ENCODE measurements at places on chromosomes 5 and 9.

- DNase-seq, result peak; percentile 76
Observed at GRCh38 chr9:83583151-83584014, 39.6 kb upstream of the IDNK start.

GRCh38 chr5:120655828-120656435 is 191.8 kb downstream of the PRR16 start:
- peak; percentile 60 for DNase-seq

DNA sequence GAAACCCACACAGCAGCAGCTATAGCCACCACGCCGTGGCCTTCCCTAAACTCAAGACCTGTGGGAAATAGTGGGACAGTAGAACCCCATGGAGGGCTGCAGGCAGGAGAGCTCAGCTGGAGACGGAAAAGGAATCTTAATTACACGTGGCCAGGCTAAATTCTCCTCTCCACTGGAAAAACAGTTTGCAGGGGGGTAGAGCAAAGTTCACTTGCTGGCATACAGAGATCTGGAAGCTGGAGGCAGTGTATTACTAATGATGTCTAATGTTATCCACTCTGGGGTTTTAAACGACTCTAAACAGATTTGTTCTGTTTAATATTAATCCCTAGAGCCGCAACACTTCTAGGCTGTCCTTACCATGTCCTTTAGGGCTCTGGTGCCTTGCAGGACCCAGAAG is 257.1 kb downstream of the SAXO1 start:
- DNase-seq, result no peak

- no peak for DNase-seq
Observed at GRCh38 chr5:181170237-181170825, 22.9 kb downstream of the OR2V2 start.

DNA sequence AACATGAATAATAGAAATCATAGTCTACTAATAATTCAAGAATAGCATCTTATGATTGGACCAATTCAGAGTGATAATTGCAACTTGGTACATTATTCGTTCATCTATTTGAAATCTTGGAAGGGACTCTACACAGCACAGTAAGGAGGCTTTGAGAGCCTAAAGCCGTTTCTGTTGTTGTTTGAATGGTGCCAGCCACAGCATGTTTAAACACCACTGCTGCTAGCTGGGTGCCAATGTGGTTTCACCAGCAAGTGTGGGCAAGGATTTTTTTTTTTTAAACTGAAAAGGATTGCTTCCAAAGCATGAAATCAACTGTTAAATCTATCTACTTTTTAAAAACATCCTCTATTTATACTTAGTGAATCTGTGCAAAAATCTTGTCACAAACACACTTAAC is 253.9 kb upstream of the MAP3K1 start:
- DNase-seq, result no peak

DNA sequence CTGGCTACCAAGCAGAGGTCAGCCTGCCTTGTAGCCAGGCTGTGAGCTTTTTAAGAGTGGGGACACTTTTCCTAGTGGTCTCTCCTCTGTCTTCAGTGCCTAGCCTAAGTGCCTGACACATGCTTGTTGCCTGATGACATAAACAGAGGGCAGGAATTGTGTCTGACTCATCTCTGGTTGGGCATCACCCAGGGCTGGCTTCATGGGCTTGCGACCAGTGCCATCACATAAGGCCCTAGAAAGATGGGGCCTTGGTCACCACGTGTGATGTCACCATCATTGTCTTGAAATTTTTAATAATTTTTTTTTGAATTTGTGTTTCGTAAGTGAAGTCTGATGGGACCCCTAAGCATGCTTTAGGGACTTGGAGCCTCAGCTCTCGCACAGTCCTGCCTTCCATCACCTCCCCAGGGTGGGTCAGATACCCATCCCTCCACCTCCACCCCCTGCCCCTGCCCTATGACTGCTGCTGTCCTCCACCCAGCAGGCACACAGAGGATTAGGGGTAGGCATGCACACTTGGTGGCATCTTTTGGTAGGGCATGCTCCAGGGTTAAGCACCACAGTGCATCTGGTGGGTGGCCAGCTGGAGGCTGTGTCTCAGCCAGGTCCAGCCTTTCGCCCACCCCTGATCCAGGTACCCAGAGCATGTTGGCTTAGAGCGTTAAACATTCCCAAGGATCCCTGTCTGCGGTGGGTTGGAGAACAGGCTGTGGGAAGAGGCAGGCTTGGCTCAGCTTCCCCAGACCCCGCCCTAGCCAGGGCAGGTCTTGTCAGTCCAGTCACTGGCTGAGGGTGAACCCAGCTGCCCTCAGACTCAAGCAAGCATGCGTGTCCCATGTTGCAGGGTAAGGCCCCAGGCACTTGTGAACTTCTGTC is 80.1 kb upstream of the SH3PXD2B start:
- DNase-seq, result no peak

DNA sequence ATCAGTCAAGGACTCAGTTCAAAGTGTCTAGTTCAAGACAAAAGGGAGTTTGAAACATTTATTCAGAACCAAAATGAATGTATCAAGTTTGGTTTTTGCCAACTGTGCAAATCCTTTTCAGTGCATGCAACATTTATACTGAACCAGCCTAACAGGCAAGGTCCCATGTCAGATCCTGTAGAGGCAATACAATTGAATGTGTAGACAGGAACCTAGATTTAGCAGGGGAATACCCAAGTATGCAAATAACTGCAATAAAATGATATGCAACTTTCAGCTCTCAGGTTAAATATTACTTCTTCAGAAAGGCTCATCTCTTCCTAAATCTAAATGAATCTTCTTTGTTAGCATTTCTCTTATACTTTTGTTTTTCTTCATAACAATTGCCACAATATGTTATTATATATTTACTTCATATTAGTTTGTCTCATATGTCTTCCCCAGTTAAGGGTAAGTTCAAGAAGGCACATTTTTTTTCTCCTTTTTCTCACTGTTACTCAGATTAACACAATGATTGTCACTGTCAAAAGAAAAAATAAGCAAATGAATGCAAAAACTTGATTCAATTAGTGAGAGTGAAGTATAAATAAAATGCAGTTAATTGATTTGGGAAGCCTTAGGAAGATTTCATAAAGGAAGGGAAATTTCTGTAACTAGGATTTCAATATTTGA is 163.9 kb upstream of the RASA1 start:
- DNase-seq, result peak; percentile 36

DNA sequence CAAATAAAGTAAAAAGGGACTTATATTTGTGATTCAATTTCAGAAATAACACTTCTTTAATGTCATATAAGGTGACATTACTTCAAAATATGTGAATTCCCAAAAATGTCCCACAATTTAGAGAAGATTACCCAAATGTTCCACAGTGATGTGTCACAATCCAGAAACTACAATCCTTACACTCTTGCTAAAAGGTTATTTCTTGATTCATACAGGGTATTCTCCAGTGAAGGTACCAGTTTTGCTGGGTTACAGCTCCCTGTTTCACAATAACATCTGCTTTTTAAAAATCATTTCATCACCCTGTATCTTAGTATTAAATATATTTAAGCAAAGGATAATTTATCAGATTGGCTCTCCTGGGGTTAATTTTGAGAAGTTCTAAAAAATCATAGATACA is 11.0 kb downstream of the FBN2 start:
- no peak for DNase-seq

DNA sequence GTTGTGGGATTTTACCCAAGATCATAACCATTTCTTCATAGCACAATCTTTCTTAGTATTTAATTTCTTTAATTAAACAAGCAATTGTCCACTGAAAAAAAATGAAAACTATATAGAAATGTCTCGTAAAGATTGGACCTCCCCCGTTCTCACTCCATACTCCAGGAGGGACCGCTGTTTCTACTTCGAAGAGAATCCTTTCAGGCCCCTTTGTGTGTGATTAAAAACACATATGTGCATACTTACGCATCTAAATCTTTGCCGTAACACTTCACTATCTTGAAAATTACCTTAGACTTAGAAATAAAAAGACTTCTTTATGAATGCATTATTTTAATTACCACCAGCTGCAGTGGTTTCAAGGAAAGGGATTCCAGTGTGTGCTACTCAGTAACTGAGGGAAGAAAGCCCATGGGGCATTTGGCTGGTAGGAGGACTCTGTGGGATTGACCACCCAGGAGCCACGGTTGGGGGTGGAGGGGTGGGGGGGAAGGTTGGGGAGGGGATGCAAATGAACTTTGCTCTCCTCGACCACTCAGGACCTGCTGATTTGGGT is 209.1 kb downstream of the FAM114A2 start:
- DNase-seq, result no peak

DNA sequence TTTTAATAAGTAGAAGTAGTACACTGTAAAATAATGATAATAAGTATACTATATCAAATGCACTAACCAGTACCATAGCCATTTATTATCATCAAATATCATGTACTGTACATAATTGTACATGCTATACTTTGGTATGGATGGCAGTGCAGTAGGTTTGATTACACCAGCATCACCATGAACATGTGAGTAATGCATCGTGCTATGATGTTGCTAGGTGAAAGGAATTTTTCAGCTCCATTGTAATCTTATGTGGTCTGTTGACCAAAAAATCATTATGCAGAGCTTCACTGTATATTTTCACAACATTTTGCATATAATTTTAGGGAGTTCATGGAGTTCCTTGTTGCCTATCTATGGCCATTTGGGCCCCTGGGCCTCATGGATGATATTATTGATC is 72.2 kb upstream of the HMHB1 start:
- DNase-seq, result no peak

GRCh38 chr5:102483736-102484135 is 15.1 kb downstream of the SLCO6A1 start:
- no peak for DNase-seq

- no peak for DNase-seq
Observed at GRCh38 chr5:2185646-2186471, 303.1 kb upstream of the IRX4 start.

- no peak for DNase-seq
Observed at GRCh38 chr5:42494414-42494813, 71.2 kb downstream of the GHR start.

- peak; percentile 8 for DNase-seq
Observed at GRCh38 chr5:140480310-140481014, 67.0 kb upstream of the EIF4EBP3 start.

DNA sequence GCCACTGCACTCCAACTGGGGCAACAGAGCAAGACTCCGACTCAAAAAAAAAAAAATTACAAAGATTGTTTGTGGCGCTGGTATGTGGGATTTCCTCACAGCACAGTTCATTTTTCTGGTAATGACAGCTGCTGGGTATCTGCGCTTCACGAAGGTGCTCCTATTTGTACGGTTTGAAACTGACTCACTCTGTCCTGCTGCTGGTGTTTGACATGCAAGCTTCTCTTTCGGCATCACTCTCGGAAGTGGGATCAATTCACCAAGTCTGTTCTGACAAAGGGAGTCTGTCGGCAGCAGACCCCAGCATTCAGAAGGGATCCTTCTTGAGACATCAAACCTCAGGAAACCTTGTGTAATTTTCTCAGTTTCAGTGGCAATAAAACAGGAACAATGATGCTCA is 26.3 kb downstream of the MAML1 start:
- DNase-seq, result no peak

DNA sequence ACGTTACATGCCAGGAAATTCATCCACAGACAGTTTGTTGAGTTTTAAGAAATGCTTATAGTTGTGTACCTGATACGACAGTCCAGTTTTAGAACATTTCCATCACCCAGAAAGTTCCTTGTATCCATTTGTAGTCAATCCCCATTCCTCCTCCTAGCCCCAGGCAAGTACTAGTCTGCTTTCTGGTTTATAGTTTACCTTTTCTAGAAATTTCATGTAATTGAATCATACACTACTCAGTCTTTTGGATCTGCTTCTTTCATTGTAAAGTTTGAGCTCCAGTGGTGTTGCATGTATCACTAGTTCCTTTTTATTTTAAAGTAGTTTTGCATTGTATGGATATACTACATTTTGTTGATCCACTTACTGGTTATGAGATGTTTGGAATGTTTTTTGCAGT is 291.2 kb downstream of the AOPEP start:
- no peak for DNase-seq

DNA sequence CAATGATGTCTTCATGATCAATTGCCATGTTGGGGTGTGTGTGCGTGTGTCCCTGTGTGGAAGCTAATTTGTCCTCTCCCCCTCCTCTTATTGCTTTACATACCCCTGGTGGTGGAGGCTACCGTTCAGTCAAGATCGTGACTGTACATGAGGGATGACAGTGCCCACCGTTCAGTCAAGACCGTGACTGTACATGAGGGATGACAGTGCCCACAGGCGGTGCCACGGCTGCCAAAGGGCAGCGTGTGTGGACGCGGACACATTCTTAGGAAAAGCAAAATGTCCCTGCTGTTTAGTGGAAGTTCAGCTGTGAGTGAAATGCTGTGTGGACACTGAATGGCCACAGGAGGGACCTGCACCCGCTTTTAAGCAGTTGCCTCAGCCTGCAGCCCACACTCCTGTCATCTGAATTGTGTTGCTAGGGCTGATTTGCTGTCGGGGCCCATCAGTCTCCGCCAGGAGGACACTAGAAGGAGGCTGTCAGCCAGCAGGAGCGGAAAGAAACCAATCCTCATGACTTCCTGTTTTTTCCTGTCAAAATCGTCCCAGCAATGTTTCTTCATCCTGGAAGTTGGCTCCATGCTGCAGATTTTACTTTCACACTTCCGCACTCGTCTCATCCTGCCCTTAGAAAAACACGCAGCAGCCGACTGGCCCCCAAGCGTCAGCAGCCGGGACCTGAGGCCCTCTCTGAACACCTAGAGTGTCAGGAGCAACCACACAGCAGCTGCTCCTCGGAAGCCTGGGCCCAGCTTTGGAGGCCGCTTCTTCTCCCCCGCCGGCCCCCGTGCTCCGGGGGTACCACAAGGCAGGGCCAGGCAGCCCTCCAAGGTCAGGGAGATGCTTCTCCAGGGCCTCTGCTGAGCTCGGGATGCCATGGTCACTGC is 9.1 kb downstream of the OR2V1 start:
- DNase-seq, result no peak

DNA sequence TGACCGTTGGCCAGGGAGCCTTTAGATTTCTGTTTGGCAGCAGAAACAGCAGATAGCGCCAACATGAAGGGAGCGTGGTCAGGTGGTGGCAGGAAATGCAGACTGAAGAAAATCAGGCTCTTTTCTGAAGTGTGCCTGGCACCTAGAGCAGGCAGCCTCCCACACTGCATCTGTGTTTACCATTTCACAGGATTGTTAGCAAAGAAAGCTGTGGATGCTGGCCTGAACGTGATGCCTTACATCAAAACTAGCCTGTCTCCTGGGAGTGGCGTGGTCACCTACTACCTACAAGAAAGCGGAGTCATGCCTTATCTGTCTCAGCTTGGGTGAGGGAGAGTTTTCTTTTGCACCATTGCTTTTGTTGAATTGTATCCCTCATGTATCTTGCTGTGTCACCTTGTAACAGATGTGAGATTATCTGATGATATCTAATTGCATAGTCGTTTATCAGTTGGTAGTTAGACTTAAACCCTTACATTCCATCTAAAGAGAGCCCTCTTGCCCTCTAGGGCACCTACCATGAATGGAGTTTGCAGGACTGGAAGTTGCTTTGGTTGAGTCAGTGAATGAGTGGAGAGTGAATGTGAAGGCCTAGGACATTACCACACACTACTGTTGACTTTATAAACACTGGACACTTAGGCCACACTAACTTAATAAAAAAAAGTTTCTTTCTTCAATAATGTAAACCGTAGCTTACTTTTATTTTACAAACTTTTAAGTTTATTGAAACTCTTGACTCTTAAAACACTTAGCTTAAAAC is 42.8 kb downstream of the ACO1 start:
- DNase-seq, result no peak

Measured in A673 (cell line).